ENCODE measurements at places on chromosomes 6 and 20.

- DNase-seq, result no peak
Measured at GRCh38 chr6:137910843-137911456, 43.9 kb downstream of the TNFAIP3 start.

- no peak for DNase-seq
Measured at GRCh38 chr6:97129106-97129505, 153.9 kb downstream of the MMS22L start.

DNA sequence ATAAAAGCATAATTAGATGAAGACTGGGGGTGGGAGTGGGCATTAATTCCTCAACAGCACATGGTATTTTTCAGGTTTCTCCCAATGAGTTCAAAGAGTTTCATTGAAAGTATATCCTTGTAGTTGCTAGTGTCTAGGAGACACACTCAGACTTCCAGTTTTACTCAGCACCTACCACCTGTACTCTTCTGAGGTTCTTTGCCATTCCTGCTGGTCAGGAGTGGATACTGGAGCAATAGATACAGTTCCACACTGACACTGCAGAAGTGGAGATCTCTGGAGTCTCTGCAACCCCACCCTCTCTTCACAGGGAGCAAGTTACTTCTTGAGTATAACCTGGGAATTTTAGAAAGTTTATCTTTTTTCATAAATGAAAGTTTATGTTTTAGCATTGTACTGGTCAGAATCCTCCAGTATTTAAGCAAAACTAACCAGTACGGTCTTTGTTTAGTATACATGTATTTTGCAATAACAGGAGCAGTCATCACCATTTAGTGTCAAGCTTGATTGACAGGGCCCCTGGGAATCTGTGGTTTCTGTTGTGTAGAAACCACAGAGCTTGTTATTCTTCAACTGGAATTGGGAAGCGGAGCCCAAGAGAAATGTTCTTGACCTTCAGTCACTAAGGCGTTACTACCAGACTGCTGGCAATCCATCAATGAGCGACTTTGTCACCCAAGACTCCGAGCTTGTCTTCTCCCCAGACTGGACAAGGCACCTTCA lies 148.1 kb downstream of the ZDHHC14 start:
- no peak for DNase-seq

- DNase-seq, result no peak
Measured at GRCh38 chr6:28643017-28643740, 117.5 kb downstream of the GPX5 start.

DNA sequence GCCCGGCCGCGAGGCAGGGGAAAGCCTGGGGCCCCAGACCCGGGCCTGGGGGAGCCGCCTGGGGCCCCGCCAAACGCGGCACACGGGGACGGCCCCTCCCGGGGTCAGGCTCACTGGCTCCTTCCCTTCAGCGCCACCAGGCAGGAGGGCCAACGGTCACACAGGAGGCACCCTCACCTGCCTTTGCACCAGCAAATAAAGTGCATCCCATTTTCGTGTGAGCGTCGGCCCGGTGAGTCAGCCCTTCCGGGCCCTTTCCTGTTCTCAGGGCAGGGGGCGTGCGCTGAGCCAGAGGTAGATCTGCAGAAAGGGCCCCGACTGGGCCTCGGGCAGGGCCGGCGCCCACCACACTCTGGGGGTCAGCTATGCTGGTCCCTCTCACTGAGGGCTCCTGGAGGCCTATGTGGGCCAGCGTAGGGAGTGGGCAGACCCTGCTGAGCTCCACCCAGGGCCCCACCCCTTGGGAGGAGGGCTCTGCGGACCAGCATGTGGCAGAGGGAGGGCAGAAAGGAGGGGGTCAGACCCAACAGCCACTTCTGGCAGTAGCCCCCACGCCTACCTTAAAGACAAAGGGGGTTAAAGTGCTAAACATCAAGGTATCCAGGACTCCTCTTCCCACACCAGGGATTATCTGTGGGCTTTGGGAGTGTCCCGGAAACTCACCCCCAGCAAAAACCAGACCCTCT lies 931 bp upstream of the UCKL1 start:
- peak; percentile 44 for DNase-seq

GRCh38 chr20:50303573-50304500 lies 113.2 kb downstream of the CEBPB start:
- DNase-seq, result no peak

GRCh38 chr6:16358531-16359138 lies 120.2 kb downstream of the GMPR start:
- DNase-seq, result no peak

DNA sequence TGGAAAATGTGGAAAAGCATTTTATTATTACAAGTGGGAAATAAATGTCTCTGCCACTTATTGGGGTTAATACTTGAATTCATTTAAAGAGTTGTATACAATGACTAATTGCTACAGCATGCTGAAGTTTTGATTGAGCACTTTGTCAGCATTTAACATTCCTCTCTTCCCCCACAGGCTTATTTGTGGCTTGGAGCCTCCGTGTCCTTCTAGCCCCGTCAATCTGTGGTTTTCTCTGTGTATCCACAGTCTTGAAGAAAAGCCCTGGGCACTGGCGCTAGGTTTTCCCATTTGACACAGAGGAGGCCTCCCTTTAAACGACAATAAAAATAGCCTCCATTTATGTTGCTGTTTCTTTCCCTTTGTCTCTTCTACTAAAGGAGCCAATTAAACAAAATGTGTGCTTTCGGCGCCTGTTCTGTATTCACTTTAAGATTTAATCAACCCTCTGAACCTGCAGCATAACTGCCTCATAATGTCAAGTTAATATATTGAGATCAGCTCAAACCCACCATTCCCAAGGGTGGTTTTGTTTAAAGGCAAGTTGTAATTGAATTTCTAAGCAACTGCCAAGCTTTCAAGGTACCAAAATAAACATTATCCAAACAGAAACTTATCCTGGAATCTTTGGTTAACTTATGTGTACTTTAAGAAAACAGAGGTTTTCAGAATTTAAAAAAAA lies 326.6 kb upstream of the RNF24 start:
- DNase-seq, result no peak

- DNase-seq, result no peak
Measured at GRCh38 chr6:81766482-81767069, 14.1 kb upstream of the TENT5A start.

GRCh38 chr6:92790381-92790780 lies 629.0 kb downstream of the EPHA7 start:
- no peak for DNase-seq

DNA sequence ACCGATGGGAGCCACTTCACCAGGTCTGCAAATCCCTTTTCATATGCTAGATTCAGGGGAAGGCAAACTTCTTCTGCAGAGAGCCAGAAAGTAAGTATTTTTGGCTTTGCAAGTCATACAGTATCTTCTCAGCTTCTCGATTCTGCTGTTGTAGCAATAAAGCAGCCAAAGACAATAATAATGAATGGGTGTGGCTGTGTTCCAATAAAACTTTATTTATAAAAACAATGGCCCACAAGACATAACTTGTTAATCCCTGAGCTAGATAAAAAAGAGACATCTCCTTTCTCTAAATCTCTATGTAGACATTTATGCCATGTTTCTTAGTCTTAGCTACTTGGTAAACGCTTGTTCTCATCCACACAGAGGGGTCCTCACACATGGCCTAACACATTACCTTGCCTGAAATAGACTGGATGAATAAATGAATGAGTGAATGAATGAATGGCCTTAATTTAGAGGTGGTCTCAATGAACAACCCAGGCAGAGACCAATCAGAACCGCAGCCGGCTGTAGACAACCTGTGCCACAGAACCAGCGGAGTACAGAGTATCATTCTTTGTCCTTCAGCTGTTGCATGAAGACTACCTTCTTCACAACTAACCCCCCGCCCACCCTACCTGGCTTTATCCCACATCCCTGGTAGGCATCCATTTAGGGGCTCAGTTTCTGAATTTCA lies 13.5 kb upstream of the PREX1 start:
- DNase-seq, result no peak

- no peak for DNase-seq
Measured at GRCh38 chr6:1306133-1306532, 5.8 kb upstream of the FOXQ1 start.

DNA sequence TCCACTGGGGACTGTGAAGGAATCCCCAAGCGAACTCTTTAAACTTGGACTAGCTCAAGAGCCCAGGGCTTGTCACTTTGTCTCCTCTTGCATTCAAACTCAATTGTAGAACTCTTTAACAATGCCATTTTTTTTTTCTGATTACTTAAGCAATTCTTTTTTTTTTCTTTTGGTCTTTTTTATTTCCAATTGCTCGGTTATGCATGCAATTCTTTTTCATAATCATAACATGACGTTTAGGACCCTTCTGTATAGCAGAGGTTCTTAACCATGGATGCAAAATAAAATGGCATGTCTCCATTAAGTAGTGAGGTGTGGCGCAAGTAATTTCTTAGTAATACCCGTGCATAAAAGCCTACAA lies 466 bp upstream of the BFSP1 start:
- DNase-seq, result no peak

GRCh38 chr6:35727231-35727934 lies 9.4 kb upstream of the ARMC12 start:
- no peak for DNase-seq

DNA sequence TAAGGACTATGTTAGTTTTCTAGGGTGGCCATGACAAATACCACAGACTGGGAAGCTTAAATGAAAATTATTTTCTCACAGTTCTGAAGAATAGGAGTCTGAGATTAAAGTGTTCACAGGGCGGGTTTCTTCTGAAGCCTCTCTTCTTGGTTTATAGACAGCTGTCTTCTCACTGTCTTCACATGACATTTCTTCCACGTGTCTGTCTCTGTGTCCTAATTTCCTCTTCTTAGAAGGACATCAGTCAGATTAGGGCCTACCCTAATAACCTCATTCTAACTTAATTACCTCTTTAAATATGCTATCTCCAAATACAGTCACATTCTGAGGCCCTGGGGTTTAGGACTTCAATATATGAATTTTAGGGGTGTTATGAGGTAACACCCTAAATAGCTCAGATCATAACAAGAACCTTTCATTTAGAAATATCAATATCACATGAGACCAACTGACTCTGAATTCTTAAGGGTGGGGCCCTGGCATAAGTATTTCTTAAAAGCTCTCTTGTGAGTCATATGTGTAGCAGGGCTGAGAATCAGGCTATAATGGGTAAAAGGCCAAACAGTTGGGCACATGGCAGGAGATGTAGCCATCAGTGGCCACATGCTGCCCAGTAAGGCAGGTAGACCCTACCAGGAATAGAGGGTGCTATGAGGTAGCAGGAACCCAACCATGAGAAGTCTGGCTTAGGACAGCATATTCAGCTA lies 62.0 kb upstream of the TENT5A start:
- DNase-seq, result peak; percentile 23

DNA sequence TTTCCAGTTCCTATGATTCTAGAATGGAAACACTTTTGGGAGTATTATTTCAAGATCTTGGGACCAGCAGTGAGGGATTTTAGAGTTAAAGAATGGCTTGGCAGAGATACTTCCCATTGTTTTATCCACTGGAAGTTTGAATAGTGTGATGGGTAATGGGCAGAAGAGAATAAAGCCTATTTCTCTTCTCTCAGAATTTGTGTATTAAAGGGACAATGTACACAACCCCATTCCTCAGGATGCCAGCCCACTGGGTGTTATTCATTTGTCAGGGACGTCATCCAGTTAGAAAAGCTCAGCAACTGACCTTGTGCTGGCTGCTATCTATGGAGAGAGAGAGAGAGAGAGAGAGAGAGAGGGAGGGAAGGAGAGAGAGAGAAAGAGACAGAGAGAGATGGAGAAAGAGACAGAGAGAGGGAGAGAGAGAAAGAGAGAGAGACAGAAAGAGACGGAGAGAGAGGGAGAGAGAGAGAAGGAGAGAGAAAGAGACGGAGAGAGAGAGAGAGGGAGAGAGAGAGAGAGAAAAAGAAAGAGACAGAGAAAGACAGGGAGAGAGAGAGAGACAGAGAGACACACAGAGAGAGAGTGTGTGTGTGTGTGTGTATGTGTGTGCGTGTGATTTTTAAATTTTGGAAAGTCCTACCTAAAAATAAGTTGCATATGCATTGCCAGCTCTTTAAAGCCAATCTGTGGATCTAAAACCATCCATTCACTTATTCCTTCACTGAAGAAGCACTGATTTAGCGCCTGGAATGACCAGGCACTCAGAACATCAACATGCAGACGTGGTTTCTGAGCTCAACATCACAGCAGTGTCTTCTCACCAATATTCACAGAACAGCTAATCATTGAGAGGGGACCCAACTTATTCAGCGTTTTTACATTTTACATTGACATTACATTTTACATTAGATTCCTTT lies 388.8 kb downstream of the THBS2 start:
- DNase-seq, result no peak

- no peak for DNase-seq
Measured at GRCh38 chr6:129748212-129748900, 38.4 kb upstream of the ARHGAP18 start.

GRCh38 chr6:118292558-118292957 lies 255.5 kb upstream of the PLN start:
- no peak for DNase-seq

DNA sequence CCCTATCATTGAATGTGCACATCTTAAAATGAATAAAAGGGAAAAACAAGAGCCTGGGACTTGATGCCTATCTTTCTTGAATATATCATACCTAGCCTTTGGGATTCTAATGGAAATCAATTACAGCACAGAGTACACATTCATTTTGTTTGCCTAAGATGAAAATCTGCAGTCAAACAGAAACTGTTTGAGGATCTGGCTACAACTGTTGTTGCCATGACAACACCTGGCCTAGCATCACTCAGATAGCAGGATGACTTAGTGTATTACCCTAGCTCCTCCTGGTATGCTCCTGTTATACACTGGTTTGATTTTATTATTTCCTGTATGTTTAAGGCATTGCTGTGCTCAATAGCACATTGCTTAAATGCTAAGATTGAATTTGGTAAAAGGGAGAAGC lies 71.5 kb upstream of the LAMP5 start:
- no peak for DNase-seq

DNA sequence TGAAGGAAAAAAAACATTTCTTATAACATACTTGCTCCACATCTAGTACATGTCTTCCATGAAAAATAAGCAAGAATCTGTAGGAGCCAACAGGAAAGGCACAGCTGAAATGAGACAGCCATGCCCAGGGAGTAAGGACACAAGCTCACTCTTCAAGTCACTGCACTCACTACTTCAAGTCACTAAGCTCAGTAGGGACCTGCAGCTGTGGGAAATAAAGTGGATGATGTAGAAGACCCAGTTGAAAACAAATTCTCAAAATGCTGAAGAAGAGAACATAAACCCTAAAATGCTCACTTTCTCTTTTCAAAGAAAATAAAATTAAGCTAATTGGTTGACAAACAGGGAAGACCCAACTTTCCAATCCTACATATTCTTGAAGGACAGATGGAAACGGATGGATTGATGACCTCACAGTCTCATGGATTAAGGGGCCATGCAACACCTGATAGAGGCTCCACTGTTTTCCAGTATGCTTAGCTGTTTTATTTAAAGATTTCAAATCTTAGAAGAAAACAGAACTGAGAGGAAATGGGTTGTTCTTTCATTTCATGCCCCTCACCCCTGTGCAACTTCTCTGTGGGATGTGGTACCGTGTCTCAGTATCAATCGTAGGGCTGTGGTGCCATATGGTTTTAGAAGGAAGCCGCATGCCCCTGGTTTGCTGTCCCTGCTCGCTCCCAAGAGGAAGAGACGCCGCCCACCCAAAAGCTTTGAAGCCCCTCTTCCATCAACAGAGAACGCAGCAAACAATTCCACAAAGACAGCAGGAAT lies 133.3 kb downstream of the WDR27 start:
- DNase-seq, result peak; percentile 50
